ENCODE measurements at places on chromosomes 13 and 19.
A peak's percentile ranks its signal among the peaks of the same experiment; 100 is the strongest.

- DNase-seq, result no peak
Observed at GRCh38 chr13:97233499-97233898, 11.4 kb downstream of the MBNL2 start.

DNA sequence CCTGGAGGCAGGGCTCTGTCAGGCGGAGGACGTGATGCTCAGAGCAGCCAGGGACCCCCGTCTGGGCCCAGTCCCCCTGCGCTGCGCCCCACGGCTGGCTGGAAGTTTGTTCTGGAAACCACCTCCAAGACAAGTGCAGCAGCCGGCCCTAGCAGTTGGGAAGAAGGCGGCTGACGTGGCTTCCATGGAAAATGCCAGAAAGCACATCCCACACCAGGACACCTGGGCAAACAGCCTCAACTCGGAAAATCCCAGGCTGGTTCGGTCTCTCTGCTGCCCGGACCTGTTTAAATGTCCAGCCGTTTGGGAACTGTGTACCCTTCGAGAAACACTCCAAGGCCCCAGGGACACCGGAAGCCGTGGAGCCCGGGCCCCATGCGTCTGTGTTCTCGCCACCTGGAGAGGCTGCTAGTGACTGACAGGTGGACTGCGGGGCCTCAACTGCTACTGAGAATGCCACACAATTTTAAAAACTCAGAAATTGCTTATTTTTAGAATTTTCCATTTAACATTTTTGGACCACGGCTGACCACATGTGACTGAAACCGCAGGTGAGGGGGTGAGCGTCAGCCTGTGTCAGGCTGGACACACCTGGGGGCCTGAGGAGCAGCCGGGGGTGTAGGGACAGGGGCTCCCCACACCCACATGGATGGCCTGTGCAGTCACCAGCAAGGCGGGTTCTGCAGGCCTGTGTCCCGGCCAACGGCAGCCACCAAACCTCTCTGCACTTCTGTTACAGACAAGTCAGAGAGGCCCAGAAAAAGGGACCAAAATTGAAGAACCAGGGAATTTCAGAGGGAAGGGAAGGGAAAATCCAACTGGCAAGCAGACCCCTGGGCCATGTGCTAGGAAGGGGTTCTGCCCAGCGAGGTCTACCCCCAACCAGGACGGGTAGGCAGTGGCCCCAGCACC is 31.7 kb downstream of the RASA3 start:
- DNase-seq, result peak; percentile 29

- no peak for DNase-seq
Observed at GRCh38 chr19:51572908-51573307, 1.8 kb downstream of the ZNF175 start.

DNA sequence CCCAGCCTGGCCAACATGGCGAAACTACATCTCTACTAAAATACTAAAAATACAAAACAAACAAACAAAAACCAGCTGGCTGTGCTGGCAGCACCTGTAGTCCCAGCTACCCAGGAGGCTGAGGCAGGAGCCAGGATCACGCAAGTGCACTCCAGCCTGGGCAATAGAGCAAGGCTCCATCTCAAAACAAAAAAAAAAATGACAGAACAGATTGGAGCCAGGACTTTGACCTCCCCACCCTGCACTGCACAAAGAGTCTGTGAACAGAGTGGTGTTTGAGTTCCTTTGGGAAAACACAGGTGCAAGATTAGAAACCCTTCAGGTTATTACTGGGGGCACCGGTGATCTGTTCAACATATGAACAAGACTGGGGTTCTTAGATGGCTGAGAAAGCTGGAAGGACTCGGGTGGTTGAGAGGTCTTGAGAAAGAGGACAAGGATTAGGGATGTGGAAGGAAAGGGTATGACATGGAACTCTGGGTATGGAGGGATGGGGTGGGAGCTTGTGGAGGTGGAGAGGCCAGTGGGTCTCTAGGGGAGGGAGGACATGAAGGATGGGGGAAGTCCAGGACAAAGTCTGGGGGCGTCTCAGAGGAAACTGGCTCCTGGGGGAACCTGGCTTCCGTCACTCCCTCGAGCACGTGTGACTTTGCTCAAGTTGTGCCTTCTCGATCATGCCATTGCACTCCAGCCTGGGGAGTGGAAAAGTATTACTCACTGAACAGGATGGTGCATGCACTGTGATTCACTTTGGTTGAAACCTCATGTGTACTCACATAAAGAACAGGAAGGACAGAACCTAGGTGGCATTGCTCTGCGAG is 25.9 kb downstream of the RCN3 start:
- no peak for DNase-seq

DNA sequence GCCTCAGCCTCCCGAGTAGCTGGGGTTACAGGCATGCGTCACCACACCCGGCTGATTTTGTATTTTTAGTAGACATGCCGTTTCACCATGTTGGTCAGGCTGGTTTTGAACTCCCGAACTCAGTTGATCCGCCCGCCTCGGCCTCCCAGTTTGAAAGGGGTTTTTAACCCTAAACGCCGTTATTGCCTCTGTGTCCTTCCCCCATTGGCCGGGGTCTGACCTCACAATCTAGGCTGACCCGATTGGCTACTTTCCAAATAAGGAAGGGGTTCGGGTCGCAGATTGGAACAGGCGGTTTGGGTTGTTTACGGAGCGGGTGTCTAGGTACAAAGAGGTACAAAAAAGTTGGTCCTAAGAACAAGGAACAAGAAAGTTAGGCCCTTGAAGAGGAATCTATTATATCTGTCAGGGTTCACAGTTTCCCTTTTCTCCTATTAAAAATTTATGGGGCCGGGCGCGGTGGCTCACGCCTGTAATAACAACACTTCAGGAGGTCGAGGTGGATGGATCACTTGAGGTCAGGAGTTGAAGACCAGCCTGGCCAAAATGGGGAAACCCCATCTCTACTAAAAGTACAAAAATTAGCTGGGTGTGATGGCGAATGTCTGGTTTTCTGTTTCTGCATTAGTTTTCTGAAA is 1.0 kb downstream of the ZNF253 start:
- no peak for DNase-seq

DNA sequence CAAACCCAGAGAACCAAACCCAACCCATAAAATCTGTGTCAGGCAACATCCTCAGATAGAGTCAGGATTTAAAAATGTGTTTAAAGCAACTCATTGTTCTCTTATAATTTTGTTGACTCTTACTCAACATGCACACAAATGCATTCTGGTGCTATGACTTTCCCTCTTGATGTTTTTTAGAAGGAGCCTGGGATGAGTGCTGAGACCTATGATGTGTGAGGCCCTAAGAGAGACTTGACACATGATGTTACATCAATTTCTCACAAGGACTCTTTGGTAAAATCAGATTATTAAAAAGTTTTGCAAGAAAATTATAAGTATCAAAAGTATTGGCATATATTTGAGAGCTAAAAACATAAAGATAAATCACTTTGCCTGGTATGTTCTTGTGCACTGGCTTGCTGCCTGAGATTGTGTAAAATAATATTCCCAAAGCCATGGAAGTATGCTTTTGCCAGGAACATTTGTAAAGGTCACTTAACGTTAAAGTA is 173.9 kb downstream of the DCLK1 start:
- no peak for DNase-seq

DNA sequence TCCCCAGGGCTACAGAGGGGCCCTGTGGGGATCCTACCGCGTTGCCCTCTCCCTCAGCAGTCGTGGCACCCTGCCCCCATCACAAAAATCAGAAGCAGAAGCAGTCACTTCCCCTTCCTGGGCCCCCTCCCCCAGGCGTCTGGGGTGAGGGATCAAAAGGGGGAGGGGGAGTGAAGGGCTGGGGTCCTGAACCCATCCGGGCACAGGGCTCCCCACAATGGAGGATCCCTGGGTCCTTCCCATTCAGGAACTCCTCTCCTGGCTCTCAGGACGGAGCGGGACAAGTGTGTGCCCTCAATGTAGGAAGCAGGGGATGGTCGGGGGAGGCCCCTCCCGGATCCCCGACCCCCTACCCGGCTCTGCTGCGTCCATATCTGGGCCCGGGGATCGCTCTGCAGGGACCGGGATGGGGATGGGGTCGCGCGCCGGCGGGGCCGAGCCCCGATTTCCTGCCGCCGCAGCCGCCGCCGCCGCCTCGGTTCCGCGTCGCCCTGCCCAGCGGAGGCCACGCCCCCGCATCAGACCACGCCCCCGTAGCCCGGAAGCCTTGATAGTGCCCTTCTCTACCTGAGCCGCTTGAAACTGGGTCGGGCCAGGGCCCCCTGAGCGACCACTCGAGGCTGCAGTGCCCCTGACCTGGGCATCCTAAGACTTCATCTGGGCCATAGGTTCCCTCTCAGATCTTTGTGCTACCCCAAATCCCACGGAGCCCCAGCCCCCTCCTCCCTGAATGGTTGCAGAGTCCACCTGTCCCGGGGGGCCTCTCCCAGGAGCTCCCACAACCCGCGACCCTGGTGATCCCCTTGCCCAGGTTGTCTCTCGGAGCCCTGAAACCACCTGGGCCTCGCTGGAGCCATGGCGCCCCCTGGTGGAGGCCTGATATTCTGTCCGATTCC is at the start of gene GMIP:
Gene GMIP, minus strand, starts transcription at position 500 of the 896 bp plus-strand sequence. Its CDS starts 128 bp downstream, at position 372.
- no peak for DNase-seq

GRCh38 chr13:37134411-37135041 is 29.1 kb upstream of the CSNK1A1L start:
- no peak for DNase-seq

DNA sequence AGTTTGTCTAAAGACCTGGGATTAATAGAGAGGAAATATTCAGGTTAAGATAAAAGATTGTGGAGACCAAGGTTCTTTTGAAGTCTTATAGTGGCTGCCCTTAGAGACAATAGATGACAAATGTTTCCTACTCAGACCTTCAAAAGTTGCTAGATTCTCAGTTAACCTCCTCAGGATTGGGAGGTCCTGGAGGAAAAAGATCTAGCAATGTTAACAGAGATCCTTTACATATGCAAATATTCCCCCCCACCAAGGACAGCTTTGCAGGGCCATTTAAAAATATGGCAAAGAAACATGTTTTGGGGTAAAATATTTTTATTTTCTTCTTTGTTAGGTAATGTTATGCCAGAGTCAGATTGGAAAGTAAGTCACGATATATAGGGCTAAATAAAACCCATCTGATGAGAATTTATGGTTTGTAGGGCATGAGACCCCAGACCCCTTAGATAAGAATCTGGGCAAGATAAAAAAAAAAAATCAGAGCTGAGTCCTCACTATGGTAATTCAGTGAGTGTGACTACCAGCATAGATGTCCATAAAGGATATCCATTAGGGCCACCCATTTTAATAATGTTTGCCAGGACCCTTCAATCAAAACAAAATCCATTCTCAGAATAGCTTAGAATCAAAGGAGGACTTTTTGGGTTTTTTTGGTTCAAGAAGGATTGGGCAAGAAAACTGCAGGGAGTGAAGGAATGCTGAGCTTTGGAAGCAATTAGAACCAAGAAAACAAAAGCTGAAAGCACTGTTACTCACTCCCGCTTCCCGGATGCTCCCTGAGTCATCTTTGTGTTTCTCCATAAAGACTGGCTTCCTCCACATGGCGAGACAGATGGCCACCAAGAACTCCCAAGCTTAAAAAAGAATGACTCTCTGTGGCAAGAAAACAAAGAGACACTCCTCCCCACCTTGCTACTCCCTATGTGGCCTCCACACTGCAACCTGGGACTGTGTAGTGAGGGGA is 28.2 kb downstream of the VSTM1 start:
- no peak for DNase-seq

DNA sequence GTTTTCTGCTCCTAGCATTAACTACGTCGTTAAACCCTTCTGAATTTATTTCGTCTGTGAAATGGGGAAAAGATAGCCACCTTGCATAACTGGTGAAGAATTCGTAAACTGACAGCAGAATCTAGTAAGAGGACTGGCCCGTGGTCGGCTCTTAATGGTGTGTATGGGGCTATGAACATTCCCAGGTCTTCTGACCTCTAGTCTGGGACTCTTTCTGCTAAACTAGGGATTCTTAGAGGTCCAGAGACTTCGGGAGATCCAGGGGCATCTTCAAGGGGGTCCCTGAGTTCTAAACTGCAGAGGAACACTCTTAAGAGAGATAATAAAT is 231.1 kb upstream of the SERP2 start:
- DNase-seq, result no peak

DNA sequence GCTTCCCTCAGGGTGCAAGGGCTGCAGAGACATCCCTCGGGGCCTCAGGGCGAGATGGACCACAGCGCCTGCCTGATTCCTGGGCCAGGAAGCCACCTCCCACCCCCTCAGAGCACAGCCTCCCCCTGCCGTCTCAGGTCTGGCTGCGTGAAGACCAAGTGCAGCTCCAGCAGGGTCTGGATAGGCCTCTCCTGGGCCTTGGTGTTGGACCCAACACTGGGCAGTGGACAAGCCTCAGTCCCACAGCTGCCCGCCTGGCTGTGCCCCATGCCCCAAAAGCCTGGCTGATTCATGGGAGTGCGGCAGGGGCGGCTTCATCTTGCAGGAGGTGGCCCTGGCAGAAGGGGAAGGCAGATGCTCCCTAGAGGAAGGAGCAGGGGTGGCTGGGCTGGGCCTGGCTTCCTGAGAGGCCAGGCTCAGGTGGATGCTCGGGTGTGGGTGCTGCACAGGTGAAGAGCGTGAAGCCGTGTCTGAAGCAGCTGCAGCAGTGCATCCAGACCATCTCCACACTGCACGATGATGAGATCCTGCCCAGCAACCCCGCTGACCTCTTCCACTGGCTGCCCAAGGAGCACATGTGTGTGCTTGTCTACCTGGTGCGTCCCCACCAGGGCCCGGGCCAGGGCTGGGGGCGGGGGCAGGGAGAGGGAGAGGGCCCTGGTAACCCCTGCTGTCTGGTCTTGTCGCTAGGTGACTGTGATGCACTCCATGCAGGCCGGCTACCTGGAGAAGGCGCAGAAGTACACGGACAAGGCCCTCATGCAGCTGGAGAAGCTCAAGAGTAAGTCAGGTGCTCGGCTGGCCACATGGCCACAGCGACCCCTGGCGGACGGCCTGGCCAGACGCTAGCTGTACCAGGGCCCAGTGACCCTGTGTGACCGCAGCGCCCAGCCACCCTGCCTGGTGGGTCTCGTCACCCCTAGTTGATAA is 21.7 kb downstream of the MAU2 start:
- peak; percentile 59 for DNase-seq

All from spinal cord (tissue), 10 donors.